ENCODE measurements at places on chromosomes 11 and 22.

GRCh38 chr22:44523981-44524759 is 26.1 kb upstream of the RTL6 start:
- DNase-seq: peak; percentile 93

DNA sequence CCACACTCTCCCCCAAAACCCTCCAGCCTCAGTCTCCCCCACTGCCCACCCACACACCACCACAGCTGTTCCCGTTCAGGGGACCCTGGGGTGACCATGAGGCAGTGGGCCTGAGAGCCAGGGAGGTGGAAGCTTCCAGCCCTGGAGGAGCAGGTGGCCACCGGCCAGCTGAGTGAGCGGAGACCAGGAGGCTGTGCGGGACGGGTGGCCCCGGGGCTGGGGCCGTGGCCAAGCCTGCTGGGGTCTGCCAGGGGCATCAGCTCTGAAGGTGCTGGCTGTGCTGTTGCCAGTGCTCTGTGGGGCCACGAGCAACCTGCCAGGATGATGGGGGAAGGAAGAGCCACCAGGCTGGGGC is 26.0 kb downstream of the OSBPL5 start:
- no peak for DNase-seq

DNA sequence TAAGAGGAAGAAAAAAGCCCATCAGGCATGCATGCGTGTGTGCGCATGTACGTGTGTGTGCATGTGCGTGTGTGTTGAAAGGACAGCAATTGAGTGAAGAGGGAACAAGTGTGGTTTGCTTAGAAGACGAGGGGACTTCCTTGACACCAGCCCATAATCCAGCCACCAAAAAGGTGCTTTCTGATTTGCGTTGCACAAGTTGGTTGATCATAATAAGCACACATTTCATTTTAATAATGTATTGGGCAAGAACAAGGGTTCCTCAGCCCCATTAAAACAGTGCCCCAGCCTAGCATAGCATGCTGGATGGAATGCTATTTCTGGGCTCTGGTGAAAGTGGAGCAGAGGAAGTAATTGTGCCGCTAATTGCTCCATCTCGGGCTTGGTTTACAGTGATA is 493.2 kb downstream of the MIAT start:
- no peak for DNase-seq

- peak; percentile 89 for DNase-seq
Observed at GRCh38 chr11:117026593-117027330, 71.5 kb downstream of the SIK3 start.

GRCh38 chr22:37931893-37932389 is 21.5 kb downstream of the C22orf23 start:
- no peak for DNase-seq

DNA sequence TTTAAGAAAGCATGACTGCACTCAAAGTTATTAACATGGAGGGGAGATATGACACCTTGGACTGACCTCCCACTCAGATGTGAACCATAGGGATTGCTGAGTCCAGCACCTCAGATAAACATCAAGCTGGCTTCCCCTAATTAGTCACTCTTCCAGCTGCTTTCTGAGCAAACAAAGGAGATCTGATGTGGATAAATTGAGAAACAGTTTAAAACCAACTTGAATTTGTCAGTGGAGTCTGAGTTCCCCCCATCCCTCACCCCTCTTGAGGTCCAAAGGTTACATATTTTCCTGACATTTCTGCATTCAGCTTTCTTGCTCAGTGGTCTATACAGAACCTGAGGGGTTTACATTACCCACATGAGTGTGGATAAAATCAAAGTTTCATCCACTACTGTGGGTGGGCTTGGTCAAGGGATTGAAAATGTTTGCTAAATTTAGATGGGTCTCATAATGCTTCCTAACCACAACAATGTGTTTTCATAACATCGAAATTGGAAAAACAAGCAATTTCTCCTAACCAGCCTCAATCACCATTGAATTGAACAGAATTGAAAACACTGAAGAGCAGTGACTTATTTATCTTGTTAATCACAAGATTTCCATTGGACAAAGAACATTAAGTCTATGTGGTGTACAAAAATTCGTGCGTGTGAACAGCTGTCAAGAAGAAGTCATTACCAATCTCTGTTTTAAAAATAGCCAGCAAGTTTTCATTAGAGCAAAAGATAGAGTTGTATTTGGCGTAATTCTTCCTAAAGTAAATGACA is 292.3 kb downstream of the METTL15 start:
- peak; percentile 90 for DNase-seq

- no peak for DNase-seq
Observed at GRCh38 chr11:1012291-1012690, 24.2 kb downstream of the MUC6 start.

- DNase-seq: no peak
Observed at GRCh38 chr11:27857014-27857413, 156.8 kb upstream of the BDNF start.

DNA sequence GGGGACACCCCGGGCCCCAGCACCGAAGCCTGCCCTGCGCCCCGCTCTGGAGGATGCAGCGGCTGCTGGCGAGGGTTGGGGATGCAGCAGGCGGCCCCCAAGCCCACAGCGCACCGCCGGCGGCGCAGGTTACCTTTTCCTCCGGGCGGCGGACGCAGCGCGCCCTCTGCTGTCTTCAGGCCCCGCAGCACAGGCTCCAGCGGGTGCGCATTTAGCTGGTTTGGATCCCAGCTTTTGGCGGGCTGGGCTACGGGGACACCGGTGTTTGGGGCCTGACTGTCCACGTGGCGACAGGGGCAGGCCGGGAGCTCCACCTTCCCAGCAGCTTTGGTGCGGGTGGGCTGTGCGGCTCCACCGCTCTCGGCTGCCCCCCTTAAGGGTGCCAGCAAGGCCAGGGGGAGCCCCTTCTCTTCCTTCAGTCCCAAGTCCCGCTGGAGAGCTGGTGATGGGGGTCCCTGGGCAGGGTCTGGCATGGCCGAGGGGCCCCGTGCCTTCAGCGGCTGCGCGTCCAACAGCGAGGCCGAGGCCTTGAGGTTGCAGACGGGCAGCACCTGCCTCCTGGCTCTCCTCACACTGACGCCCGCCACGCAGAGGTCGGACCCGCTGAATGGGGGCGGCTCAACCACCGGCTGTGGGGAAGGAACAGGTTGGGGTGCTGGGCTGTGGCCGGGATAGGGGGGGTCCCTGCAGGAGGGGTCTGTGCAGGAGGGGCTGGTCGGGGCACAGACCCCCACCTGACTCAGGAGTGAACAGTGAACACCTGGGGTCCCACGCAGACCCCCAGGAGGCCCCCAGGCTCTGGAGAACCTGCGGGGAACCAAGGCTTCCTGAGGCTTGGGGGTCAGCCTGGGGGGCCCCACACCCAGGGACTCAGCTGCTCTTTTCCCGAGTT is 18.0 kb upstream of the IL17REL start:
- peak; percentile 25 for DNase-seq

DNA sequence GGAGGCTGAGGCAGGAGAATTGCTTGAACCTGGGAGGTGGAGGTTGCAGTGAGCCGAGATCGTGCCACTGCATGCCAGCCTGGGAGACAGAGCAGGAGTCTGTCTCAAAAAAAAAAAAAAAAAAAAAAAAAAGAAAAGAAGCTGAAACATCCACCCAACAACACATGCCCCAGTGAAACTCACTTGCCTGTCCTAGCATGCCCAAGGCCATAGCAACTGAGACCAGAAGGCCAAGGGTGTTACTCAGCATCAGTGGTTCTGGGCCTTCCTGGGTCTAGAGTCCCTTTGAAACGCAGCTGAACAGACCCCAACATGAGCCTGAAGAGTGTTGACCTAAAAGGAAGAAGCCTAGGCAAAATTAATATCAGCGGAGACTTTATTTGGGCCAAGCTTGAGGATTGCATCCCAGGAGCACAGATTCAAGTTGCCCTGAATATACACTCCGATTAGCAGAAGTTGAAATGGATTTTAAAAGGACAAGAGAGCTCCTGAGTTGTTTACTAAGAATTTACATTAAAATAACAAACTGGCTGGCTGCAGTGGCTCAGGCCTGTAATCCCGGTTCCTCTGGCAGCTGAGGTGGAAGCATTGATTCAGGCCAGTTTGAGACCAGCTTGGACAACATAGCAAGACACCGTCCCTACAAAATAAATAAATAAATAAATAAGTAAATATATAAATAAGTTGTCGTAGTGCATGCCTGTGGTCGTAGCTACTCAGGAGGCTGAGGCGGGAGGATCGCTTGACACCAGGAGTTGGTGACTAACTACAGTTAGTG is 7.0 kb downstream of the PRDX5 start:
- DNase-seq: no peak

Data from astrocyte (in vitro differentiated cells and primary cell).